Osteoblast (primary cell): ENCODE measurements at places on chromosomes 4 and X. TPM values are rescaled to one million over a fixed set of nuclear protein-coding genes. Genes with fewer than 3 reads are reported as not detected.

The MAOB gene
- total RNA-seq, result 0.29 and 0.72 TPM in 2 replicates

DNA sequence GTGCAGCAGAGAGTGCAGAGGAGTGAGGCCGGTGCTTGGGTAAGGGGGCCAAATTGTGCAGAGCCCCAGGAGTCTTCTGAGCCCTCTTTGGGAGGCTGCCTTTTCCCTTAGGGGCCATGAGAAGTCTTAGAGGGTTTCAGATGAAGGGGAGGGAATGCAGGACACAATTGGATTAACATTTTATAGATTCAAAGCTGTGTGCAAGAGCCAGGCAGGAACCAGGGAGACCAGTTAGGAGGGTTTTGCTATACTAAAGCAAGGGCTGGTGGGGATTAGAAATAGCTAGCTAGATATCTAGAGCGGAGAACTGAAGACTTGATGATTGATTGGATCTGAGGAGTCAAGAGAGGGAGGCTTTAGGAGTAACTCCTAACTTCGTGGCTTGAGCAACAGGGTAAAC is 49.5 kb upstream of the SETD7 start:
- no peak overlapping the region for H3K4me3 ChIP-seq
- H3K36me3 ChIP-seq, result no peaks in the 10 kb centered on the region
- H3K27ac ChIP-seq, result no peak overlapping the region
- peaks cover 33% of the 10 kb centered on the region for H3K4me1 ChIP-seq

GRCh38 chr4:109989618-109990017 is 76.9 kb downstream of the EGF start:
- H3K27me3 ChIP-seq, result peaks cover 7% of the 10 kb centered on the region
- no peaks in the 10 kb centered on the region for H3K4me1 ChIP-seq
- H3K27ac ChIP-seq, result no peak overlapping the region

- H3K4me3 ChIP-seq, result peak overlapping the region; percentile 22
- H3K36me3 ChIP-seq, result no peaks in the 10 kb centered on the region
- no peak for DNase-seq
- no peaks in the 10 kb centered on the region for H3K27me3 ChIP-seq
- no peak overlapping the region for H3K27ac ChIP-seq
- H3K4me1 ChIP-seq, result peaks cover 13% of the 10 kb centered on the region
Measured at GRCh38 chr4:137293281-137293680, 239.0 kb downstream of the PCDH18 start.

GRCh38 chr4:82621251-82621650 is 59.5 kb upstream of the TMEM150C start:
- H3K27ac ChIP-seq, result no peak overlapping the region
- H3K36me3 ChIP-seq, result no peaks in the 10 kb centered on the region
- no peak overlapping the region for H3K4me3 ChIP-seq
- no peaks in the 10 kb centered on the region for H3K4me1 ChIP-seq
- H3K27me3 ChIP-seq, result no peaks in the 10 kb centered on the region
